ENCODE measurements at places on chromosomes 1 and 21.

DNA sequence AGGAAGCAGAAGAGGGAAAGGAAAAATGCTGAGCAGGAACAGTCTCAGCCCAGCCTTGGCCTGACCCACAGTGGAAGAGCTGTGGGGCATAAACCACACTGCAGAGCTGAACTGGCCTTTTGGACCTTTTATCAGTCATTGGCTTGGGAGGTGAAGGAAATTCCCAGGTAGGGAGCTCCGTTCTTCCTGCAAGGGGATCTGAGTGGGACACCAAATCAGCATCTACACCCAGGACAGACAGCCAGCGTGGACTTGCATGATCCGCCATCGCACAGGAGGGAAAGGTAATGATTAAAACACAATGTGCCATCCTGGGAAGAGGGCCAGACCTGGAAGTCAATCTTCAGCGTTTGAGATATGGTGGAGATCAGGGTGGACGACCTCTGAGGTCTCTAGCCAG, 1.2 kb upstream of the MTFR1L start:
- DNase-seq: no peak

DNA sequence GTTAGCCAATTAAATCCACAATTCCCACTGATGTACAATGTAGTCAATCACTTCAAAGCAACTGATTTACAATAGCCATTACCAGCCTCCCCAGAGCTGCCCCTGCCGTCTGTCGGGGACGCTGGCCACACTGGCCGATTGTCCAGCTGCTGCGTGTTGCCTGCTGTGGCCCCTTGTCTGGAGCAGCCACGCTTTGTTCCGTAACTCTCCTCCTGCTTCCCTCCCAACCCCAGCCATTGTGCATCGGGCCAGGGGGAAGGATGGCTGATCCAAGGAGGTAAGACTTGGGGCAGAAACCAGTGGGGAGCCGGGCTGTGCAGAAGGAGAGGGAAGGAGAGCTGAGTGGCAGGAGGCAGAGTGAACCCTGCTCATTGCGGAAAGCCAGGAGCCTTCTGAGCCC, 83.6 kb upstream of the LYST start:
- no peak for DNase-seq

- DNase-seq: no peak
Measured at GRCh38 chr1:8345621-8346415, 27.9 kb downstream of the SLC45A1 start.

GRCh38 chr21:21751286-21751685, 753.1 kb downstream of the NCAM2 start:
- no peak for DNase-seq

DNA sequence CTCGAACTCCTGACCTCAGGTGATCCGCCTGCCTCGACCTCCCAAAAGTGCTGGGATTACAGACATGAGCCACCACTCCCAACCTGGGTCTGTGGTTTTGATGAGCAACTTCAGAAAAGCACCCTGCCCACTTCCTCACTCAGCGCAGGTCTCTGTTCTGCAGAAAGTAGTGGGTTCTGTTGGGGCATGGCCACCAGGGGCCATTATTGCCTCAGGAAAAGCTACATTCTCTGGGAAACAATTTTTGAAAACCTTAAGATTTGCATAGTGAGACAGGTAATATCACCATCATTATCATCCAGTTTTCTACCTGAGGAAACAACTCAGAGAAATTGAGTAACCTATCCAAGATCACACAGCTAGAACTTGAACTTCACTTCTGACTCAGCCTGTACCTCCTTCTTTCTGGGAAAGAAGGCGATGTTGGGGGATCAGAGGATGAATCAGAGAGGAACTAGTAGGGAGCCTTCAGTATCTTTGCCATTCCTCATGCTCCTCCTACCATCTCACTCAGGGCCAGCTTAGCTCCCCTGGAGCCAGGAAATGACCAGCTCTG, 7.1 kb upstream of the NES start:
- no peak for DNase-seq

DNA sequence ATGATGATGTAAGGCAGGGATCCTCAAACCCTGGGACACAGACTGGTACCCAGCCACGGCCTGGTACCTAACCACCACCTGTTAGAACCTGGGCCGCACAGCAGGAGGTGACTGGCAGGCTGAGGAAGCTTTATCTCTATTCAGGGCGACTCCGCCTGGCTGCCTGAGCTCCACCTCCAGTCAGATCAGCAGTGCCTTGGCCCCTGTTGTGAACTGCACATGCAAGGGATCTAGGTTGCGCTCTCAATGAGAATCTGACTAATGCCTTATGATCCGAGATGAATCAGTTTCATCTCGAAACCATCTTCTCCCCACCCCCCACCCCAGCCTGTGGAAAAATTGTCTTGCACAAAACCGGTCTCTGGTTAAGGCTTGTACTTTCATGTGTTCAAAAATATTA, 4.2 kb downstream of the RNPC3 start:
- DNase-seq: peak; percentile 48

DNA sequence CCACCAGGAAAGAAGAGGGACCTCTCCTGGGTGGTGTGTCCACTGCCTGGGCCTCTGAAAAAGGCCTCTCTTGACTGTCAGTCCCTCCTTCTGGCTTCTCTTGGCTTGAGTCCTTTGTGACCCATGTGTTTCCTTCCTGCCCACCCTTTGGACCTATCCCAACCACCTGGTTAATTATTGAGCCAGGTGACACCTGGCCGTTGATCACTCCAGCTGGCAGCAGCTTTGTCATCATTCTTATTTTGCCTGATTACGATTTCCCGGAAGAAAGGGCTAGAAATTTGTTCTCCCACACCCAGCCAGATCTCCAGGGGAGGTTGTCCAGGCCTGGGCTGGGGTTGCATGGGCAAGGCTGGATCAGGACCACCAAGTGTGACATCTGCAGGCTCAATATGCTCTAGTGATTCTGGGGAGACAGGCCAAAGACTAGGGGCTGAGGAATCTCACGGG, 24.8 kb downstream of the CSF1 start:
- no peak for DNase-seq

DNA sequence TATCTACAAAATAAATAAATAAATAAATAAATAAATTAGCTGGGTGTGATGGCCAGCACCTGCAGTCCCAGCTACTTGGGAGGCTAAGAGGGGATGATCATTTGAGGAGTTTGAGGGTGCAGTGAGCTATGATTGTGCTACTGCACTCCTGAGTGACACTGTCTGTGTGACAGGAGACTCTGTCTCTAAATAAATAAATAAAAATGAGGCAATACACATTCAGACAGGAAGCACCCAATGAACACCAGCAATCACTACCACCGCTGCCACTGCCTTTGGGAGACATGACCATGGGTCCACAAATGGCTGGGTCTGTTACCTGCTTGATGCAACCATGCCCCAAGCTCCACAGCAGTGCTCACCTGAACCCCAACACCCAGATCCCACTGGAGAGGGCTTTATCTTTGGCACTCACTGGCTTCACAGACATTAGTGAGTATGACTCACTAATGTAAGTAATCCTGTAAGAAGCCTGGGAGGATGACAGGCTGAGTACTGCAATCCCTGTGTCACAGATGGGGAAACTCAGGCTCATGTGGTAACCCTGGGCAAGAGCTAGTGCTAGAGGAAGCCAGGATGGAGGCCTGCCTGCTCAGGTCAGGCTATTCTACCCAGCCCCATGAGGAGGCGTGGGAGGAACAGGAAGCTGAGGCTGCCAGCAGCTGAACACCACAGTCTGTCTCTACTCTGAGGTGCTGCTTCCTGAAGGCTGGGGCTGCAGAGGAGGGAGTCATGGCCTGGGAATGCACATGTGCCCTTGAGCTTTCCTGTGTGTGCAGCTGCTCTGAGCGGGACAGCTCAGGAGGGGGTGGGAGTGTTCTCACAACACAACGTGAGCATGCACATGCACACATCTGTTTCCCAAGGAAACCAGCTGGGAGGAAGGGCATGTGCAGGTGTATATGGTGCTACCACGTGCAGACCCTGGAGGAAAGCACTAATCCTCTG, 43.0 kb downstream of the SLC9A1 start:
- peak; percentile 31 for DNase-seq

DNA sequence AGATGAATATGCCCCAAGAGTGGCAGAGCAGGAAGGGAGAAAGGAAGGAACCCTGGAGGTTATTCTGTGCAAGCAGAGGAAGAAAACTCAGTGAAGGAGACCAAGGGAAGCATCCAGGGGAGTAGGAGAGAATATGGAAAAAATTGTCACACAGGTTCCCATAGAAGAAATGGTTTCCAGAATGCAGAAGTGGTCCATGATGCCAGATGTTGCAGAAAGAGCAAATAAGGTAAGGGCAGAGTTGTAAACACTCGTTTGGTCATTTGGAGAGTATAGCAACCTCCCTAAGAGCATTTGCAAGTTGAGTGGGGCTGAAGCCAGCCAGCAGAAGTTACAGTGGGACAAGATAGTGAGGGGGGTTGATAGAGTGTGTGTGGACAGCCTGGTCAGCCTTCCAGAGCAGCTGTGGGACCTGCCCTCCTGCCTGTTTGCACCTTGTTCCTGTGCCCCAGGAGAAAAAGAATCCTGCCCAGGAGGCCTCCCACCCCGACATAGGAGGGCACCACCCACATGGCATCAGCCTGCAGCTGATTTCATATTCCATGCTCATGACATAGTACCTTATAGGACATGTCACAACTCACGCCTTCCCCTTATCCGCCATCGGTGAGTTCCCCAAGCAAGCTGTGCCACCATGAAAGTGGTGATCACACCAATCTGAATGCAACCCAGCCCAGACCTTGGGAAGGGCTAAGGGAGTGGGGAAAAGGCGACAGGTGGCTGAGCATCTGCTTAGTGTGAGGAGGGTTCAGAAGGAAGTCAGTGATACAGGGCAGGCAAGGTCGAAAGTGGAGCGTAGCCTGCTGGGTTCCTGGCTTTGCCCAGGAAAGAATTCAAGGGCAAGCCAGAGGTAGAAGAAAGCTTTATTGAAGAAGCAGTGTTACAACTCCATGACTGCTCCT, 8.2 kb upstream of the NEK2 start:
- no peak for DNase-seq

- no peak for DNase-seq
Measured at GRCh38 chr1:209876078-209876800, 48.5 kb downstream of the UTP25 start.

- DNase-seq: no peak
Measured at GRCh38 chr1:36608272-36608671, 125.6 kb upstream of the CSF3R start.

GRCh38 chr1:120133228-120133927, 42.9 kb downstream of the SEC22B start:
- DNase-seq: no peak

GRCh38 chr1:182723200-182723599, 38.8 kb upstream of the RGS8 start:
- DNase-seq: no peak

- no peak for DNase-seq
Measured at GRCh38 chr1:167695147-167695546, 26.6 kb upstream of the MPZL1 start.

- no peak for DNase-seq
Measured at GRCh38 chr21:46078322-46078977, 19.5 kb upstream of the COL6A2 start.

- no peak for DNase-seq
Measured at GRCh38 chr21:15159382-15160020, 94.7 kb upstream of the NRIP1 start.

DNA sequence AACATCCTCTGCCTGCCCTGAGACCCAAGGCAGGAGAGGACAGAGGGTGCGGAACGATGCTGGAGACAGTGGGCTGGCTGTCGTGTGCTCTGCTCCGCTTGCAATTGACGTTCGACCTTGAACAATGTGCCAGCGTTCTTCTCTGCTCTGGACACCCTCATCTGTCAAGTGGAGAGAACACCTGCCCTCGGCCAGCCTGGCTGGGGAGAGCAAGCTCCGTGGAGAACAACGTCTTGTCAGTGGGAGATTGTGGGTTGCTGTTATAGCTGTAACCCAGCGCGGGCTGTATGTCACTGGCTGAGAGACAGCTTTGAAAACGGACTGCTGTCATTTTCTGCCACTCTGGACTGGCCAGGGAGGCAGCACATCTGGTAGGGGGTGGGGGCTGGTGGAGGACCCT, 14.7 kb downstream of the KIAA1614 start:
- DNase-seq: no peak

DNA sequence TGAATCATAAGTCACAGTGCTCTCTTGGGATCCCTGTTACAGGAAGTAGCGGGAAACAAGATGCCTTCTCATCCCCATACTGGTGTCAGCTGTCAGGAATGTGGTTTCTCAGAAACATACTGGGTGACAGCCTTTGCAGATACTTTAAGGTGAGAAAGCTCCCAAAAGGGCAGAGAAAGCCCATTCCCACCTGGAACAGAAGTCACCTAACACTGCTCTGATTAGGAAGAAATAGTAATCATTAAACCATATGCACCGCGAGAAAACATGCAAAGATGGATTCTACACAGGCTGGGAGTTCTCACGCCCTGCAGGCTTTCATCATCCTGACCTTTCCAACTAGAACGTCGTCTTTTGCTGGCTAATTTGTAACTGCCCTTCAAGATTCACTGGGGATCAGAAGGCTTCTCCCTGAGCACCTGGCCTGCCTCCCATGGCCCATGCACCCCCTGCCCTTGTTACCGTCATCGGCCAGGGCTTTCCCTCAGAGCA, 46.2 kb upstream of the SLC44A3 start:
- DNase-seq: no peak

All from activated T-helper 9 cell treated with anti-CD3 and anti-CD28 coated beads, Interleukin-2, amount 50 U/mL, for 16 hours (primary cell).